Hematopoietic multipotent progenitor cell (in vitro differentiated cells): ENCODE measurements at places on chromosomes 4 and X. TPM values are rescaled to one million over a fixed set of nuclear protein-coding genes. Genes with fewer than 3 reads are reported as not detected.

The XAGE1A gene
- total RNA-seq, result not detected

DNA sequence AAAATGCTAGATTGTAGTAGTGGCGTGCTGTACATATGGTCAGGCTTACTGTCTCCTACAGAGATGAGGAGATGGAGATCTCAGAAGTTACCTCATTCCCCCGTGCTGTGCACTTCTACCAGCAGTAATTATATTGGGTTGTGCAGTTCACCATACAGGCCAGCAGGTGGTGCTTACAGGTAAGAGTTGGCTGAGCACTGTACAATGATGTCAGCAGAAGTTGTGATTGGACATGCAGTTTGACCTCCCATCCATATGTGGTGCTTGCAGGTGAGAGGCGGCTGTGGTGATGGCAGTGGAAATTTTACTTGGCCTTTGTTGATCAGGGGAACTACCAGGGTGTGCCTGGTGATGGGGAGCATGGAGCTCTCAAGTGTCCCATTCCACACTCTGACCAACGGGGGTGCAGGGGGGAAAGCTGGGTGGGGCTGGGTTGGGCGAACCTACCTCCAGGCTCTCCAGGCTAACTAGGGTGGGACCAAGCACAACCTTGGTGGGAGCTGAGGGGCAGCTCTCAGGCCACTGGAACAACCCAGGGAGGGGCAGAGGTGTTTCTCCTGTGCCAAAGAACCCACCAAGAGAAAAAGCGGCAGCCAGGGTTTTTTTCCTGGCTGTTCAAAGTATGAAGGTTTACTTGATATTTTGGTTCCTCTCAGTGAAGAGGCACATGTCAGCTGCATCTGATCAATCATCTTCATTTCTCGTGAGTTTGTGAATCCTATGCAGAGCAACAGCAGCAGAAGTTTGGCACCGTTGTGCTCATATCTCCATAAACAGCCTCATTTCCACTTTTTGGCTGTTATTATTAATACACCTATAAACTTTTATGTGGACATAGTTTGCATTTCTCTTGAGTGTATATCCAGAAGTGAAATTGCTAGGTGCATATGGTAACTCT is 73.8 kb upstream of the FREM3 start:
- no peak for DNase-seq

DNA sequence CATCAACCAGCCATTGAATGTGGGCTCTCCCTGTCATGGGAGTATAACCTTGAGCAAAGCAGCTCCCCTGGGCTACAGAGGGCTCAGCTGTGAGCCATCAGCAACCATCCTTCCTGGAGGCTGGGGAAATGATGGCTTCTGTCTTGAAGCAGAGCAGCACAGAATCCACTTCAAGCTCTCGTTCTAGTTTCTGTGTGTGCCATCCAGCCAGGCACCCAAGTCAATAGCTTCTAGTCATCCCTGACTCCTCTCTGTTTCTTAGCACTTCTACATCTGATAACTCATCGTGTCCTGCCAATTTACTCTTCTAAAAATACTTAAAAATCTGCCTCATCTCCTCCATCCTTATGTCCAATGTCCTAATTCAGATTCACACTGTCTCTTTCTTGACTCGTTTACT is 42.2 kb upstream of the TSPAN5 start:
- DNase-seq, result no peak

- no peak for DNase-seq
Observed at GRCh38 chr4:47493238-47494123, 8.4 kb downstream of the ATP10D start.

- no peak for DNase-seq
Observed at GRCh38 chr4:6258741-6259140, 10.9 kb upstream of the WFS1 start.

The TMPRSS11D gene
- total RNA-seq, result not detected

DNA sequence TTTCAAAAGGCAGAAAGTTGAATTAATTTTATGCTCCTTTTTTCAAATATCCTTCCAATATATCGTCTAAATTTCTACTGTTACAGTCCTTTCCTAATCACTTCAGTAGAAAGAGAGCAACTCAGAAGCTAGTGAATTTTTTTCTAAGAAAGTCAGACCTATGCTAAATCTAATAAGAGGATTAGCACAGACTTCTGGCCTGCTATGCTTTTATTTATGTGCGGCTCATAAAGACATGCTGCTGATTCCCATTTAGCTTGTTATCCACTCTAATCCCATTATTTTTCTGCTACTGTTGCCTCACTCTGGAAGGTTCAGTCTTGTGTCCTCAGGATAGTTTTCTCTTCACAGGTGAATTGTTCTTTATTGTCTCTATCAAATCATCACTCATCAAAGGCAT is 473.5 kb upstream of the FAM241A start:
- DNase-seq, result no peak

- DNase-seq, result no peak
Observed at GRCh38 chr4:127843704-127844600, 36.7 kb upstream of the PLK4 start.

DNA sequence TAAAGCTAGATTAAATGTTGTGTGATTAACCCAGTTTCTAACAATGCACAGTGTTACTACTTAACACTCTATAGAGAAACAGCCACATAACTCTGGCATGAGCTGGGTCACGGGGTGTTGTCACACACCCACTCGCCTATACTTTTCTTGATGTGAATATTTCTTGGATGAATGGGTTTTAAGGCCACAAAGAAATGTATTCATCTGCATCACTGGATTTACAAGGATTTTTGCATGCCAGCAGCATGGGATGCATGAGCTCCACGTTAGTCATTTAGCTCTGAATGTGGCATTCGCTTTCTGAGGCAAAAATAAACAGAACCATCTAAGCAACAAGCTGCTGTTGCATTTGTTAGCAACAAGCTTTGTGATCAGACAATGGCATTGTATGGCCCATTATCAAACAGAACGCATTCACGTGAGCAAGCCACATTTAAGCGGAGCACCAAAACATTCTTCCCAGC is 89.7 kb downstream of the LRP2BP start:
- no peak for DNase-seq
